ENCODE measurements at places on chromosomes 6 and 20. TPM values are rescaled to one million over a fixed set of nuclear protein-coding genes. Genes with fewer than 3 reads are reported as not detected.

- DNase-seq = no peak
Measured at GRCh38 chr20:32975698-32976674, 28.2 kb downstream of the SUN5 start.

GRCh38 chr6:52307900-52308372, 23.4 kb upstream of the MCM3 start:
- no peak for DNase-seq

- DNase-seq = no peak
Measured at GRCh38 chr6:34583461-34583860, 27.3 kb upstream of the SPDEF start.

The HLA-B gene
- 234 TPM for total RNA-seq

DNA sequence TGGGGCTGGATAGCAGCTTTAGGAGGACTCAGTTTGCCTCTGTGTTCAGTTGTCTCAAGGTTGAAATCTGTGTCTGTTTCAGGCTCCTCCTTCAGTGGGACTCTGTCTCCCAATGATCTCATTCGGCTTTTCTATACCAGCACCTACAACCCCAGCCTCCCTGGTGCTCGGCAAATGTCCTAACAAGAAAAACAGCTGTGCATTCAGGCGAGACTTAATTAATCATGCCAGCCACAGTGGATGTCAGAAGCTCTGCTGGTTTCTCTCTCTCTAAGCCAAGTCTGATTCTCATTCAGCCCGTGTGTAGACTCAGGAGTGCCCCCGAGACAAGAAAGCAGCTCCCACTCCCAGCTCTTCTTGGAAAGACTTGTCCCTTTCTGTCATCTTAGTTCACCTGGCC, 46.8 kb downstream of the SUN5 start:
- no peak for DNase-seq

GRCh38 chr6:14981960-14982359, 263.9 kb upstream of the JARID2 start:
- DNase-seq = no peak

The TBXT gene
- not detected for total RNA-seq

GRCh38 chr6:31711233-31711632, 3.9 kb upstream of the LY6G6D start:
- DNase-seq = no peak

- peak; percentile 23 for DNase-seq
Measured at GRCh38 chr6:36984581-36985416, 1.2 kb downstream of the MTCH1 start.

DNA sequence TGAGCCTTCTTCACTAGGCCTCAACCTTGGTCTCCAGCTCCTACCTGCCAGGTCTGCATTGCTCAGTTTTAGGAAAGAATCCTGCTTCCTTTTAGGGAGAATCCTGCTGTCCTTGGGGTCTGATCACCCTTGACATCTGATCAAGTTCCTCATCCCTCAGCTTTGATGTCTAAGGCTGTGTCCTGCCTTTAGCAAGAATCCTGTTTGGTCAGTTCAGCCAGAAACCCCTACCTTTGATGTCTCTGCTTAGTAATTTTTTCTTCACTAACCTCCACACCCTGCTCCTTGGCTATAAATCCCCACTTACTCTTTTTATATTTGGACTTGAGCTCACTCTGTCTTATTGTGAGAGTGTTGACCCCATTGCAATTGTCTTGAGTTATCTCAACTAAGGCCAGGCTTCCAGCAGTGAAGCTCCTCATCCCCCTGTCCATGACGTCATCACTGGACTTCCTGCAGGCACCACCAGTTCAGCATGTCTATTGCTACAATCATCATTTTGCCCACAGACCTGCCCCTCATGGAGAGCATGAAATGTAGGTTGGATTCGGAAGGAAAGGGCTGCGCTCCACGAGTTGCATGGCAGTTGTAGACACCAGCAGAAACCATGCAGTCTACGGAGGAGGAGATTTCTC, 4.7 kb upstream of the CST5 start:
- no peak for DNase-seq

DNA sequence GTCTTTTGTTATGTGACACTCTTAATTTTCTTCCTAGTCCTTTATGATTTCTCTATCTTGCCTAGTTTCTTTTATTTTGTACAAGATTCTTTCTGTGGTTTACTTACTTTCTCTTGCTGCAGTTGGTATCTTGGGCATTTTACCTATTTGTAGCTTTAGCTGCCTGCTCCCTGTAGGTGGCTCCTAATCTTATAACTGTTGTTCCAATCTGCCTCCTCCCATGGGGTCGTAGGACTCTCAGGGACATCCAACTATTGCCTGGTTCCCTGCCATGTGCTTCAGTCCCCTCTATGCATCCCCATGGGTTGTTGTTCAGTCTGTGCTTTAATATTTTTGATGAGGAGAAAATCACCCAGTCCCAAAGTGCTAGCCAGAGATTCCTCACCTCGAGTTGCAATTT, 31.4 kb downstream of the RIN2 start:
- DNase-seq = no peak

The ADTRP gene
- total RNA-seq = 7.4 TPM

GRCh38 chr6:14144678-14145113, 27.1 kb downstream of the CD83 start:
- no peak for DNase-seq

DNA sequence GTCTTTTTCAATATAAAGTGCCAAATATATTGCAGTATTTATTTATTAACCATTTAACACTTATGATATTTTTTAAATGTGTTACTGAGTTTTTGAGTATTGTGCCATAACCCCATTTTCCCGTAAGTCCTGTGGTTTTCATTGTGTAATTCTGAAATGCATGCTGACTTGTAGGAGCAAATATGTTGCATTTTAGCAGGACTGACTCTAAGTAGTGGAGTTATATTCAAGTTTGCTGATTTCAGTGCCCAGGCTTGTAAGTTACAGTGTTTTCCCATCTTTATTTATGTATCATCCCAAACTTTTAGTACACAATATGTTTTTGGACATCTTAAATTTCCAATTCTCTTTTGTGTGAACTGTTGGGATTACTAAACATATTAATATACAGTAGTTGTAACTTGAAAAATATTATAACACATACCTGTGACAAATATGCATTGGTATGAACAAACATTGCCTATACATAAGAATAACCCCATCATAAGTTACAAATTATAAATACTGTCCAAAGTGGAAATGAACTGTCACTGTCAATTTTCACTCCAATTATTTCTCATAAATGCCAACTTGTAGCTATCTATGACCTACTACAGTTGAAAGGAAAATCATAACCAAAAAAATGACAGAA, 179.3 kb upstream of the RUNX2 start:
- DNase-seq = no peak

- DNase-seq = no peak
Measured at GRCh38 chr20:21006611-21007010, 99.5 kb downstream of the LINC00237 start.

The SIRPD gene
- not detected for total RNA-seq

The WFDC9 gene
- total RNA-seq = not detected

DNA sequence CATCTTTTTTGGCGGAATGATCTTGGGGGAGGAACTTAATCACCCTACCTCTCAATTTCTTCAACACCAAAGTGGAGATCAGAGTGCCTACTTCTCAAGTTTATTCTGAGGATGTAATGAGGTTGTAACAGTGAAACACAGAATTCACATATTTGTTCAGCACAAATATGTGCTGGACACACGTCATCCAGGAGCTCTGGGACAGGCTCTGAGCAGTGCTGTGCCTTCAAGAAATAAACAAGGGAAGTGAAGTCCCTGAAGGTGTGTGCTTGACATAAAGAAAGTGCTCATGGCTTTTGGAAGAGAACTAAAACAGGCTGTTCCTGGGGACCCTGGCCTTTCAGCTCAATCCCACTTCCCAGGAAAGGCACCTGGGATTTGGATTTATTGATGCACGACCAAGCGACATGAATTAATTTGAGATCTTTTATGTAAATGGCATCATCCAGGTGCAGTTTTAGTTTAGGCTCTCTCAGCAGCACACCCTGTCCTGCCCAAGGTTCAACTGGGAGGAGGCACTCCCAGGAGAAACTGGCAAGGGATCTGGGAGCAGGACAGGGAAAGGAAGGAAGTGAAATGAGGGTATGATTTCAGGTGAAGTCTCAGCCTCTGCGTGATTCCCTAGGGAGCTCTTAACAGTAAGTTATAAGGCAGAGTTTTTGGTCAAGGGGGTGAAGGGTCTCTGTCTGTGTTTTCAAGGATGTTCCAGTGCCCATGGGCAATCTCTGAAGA, 211.0 kb downstream of the FOXA2 start:
- DNase-seq = no peak

- peak; percentile 33 for DNase-seq
Measured at GRCh38 chr6:158605266-158605878, 39.2 kb downstream of the DYNLT1 start.

The TUBB2B gene
- 55.6 TPM for total RNA-seq

DNA sequence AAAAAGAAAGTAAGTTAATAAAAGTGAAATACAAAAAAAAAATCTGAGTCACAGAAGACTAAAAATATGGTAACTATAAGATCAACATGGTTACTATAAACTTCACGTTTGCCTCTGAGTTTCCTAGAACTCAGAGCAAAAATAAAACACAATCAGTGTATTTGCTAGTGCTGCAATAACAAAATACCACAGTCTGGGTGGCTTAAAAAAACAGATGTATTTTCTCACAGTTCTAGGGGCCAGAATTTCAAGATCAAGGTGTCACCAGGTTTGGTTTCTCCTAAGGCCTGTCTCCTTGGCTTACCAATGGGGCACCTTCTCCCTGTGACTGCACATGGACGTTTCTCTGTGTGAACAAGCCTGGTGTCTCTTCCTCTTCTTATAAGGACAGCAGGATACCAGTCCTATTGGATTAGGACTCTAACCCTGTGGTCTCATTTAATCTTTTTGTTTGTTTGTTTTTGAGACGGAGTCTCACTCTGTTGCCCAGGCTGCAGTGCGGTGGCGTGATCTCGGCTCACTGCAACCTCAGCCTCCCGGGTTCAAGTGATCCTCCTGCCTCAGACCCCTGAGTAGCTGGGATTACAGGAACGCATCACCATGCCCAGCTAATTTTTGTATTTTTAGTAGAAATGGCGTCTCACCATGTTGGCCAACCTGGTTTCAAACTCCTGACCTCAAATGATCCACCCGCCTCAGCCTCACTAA, 104.9 kb upstream of the LOC128125822 start:
- DNase-seq = no peak

The OGFR gene
- total RNA-seq = 18.7 TPM

GRCh38 chr6:7773322-7773721, 47.4 kb downstream of the BMP6 start:
- no peak for DNase-seq

The SLC17A1 gene
- not detected for total RNA-seq

Data from urinary bladder (tissue), 4 donors.